ENCODE measurements at places on chromosomes 4 and X.

DNA sequence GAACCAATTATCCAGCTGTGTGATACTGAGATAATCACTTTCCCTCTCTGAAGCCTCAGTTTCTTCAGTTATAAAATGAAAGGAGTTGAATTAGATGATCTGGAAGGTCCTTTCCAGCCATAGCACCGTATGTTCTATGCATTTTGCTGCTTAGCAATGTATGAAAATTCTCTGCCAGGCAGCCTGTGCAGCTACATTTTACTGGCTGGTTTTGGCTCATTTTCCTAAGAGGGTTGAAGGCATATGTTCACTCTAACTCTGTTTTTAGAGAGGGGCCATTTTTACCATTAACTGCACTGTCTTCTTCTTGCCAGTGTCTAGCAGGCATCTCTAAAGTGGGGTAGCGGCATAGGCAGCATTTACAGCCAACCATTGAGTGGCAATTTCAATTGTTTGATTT, 26.1 kb downstream of the TRPC5 start:
- DNase-seq = no peak

DNA sequence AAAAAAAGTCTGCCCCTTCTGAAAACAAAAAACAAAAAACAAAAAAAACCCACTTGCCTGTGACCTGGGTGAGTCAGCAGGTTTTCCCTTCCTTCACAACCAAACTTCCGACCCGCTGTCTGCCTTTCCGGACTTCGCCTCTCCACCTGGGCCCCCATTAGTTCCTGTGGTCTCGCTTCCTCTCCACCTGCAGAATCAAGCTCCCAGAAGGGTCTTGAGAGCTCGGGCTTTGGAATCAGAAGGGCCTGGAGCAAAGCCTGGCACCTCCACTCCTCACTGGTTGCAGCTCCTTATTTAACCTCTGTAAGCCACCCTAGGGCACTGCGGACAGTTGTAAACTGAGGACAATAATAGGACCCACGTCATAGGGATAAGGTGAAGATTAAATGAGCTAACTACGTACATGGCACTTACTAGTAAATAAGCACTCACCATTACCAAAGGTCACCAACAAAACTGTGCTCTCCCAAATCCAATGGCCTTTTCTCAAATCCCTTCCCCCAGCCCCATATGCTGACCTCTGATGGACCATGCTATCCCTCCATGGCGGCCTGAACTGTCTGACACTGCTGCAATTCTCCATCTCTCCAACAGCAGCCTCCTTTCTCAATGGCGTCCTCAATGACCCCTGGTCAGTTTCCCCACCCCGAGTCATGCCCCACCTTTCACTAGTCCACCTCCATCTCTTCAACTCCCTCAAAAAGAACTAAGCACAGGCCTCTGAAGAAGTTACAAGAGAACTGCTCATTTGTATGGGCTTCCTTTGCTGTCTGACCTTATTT, 64.2 kb downstream of the IRF2 start:
- peak; percentile 58 for DNase-seq

GRCh38 chrX:97481228-97481627, 597.5 kb downstream of the RPA4 start:
- no peak for DNase-seq

- DNase-seq = peak; percentile 61
These were observed 250.5 kb downstream of the TECRL start for GRCh38 chr4:64158648-64159326.

- DNase-seq = no peak
These were observed 412.1 kb downstream of the UBE2NL start for GRCh38 chrX:144295921-144296320.

DNA sequence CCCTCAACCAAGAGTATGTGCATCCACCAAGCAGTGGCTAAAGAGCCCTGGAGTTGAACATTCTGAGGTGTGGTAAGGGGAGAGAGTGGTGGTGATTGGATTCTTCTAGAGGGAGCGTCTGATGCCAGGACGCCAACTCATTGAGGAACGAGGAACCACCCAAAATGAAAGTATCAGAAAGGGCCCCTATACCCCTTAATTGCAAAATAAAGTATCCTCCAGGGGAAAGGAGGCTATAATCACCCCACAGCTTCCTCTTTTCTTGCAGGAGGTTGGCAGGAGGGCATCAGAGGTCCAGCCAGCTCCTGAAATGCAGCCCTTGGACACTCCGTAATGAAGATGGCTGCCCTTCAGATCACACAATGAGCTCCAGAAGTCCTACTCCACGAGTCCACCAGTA, 5.3 kb upstream of the KIAA1210 start:
- DNase-seq = no peak

DNA sequence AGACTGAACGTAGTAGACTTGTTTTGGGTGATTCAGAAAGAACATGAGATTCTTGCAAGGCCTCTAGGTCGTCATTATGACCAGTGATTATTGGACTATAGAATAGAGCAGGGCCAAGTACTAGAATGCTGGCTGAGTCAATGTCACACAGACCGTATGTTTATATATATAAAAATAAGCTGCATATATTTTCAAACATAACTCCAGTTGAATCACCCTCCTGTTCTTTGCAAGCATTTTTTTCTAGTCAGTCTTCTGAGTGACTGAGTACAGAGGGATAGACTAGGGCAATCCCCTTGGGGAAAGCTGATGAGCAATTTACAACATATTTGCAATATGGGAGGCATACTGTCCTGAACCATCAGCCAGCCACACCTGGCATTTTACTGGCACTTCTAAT, 48.4 kb upstream of the PRPS1 start:
- no peak for DNase-seq
